ENCODE measurements at places on chromosomes 3 and 15.
A peak's percentile ranks its signal among the peaks of the same experiment; 100 is the strongest.

- no peak for DNase-seq
Observed at GRCh38 chr15:66614951-66615760, 49.4 kb upstream of the LCTL start.

DNA sequence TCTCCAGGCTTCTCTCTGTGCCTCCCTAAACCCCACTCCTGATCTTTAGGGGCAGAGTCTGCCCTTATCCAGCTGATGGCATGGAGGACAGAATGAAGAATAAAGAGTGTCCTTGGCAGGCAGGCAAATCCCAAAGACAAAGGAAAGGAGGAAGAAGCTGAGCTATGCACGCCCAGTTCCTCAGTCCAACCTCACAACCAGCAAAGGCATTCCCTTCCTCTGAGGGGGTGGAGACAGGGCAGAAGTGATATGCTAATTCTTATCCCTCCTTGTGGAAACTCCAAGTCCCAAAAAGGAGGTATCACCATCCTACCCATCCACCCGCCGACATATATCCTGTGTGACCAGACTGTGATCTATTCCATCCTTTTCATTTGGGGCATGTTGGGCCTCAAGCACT is 10.5 kb upstream of the CCDC54 start:
- DNase-seq, result peak; percentile 32

GRCh38 chr3:804211-804610 is 288.6 kb upstream of the CNTN6 start:
- no peak for DNase-seq

DNA sequence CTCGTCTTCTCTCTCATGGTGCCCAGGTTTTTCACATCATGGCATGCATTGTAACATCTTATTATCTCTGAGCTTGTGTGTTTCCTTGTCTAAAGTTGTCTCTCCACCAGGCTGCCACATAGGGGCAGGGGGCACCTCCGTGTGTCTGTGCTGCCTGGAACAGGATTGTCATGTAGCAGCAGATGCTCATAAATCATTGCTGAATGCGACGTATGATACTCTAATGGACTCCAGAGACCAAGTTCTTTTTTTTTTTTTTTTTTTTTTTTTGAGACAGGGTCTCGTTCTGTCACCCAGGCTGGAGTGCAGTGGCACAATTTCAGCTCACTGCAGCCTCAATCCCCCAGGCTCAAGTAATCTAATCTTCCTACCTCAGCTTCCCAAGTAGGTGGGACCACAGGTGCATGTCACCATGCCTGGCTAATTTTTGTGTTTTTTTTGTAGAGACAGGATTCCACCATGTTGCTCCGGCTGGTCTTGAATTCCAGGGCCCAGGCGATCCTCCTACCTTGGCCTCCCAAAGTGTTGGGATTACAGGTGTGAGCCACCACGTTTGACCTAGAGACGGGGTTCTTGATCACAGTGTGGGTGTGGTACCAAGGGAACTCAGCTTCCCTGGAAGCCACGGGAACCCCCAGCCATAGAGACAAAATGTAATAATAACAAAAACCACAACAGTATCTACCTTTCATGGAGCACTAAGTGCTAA is 4.7 kb upstream of the DNASE1L3 start:
- no peak for DNase-seq

DNA sequence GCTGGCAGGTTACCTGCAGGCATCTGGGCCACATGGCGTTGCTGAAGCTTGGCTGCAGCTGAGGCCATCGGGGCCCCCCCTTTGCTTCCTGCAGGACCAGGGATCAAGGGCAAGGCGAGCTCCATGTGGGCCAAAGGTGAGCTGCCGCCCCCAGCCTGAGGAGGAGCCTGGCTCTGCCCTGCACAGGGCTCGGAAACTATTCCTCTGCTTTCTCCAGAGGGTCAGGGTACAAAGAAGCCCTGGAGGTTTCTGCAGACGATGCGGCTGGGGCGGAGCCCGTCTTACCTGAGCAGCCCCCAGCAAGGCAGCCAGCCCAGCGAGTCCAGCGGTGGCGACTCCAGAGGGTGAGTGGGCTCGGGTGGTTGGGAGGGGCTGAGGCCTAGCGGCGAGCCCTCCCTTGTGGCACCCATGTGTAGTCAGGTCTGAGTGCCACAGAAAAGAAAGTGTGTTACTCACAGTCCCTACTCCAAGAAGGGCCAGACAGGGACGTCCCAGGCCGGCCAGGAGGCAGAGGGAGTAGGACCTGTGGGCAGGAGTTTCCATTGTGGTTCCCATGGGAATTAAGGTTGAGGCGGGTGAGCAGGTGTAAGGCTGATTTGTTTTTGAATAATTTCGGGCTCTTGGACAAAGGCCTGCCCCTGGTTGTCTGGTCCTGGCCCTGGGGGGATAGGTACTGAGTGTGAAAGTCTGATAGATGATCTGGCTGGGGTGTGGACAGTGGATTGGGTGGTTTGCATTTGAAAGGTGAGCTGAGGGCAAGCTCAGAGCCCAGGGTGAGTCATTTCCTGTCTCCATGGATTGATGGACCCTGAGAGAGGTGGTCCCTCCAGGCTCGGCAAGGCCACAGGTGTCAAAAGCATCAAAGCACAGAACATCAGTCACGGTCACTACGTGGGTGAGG is 25.4 kb downstream of the CFAP100 start:
- DNase-seq, result peak; percentile 3

GRCh38 chr15:39623529-39623931 is 42.7 kb downstream of the THBS1 start:
- no peak for DNase-seq

GRCh38 chr3:101065962-101066361 is 72.7 kb upstream of the ABI3BP start:
- DNase-seq, result peak; percentile 93

All from EH (cell line).